ENCODE measurements at places on chromosomes 11 and 22.

- H3K27ac ChIP-seq = no peak overlapping the region
- DNase-seq = no peak
- no peaks in the 10 kb centered on the region for H3K36me3 ChIP-seq
- H3K4me1 ChIP-seq = no peaks in the 10 kb centered on the region
- no peak overlapping the region for H3K4me3 ChIP-seq
Measured at GRCh38 chr11:37597776-37598175, 999.7 kb upstream of the RAG2 start.

DNA sequence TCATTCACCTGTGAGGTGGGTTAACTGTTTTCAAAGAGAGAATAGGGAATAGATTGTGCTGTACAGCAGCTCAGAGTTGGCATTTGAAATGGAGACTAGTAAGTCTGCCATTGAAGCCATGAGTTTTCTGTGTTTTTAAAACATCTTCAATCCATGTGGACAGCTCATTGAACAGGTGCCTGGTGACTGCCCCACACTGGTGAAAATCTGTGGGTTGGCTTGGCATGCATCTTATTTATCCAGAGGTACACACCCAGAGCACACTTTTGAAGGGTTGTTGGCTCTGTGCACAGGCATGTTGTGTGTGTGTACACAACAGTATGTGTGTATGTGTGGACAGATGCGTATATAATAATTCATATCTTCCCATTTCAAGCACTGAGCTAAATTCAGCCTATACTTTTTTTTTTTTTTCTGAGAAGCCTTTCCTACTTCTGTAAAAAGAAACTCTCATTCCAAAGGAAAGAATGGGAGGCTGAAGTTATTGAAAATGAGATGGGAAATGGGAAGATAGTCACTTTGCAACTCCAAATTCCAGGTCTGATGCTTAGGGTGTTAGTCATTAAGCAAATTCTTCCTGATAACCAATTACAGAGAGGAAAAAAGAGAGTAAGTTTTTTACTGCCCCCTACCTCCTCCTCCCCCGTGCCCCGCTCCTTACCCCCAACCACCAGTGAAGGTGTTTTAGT lies 7.0 kb upstream of the LYVE1 start:
- no peaks in the 10 kb centered on the region for H3K4me1 ChIP-seq
- peaks cover 30% of the 10 kb centered on the region for H3K27me3 ChIP-seq
- no peak overlapping the region for H3K27ac ChIP-seq

DNA sequence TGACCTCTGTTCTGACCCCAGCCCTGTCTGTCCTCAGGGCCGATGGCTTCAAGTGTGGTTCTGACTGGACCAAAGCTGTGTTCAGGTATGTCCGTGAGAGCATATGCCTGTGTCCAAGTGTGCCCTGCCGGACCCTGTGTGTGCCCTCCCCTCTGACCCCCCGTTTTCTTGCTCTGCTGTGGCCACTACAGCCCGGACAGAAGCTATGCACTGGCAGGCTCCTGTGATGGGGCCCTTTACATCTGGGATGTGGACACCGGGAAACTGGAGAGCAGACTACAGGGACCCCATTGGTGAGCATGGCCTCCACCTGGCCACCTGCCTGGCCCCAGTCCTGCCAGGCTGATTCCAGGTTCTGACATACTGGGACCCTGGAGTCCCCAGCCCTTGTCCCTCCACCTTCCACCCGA lies 14.5 kb downstream of the ATG16L2 start:
- no peak overlapping the region for H3K27ac ChIP-seq
- H3K36me3 ChIP-seq = no peaks in the 10 kb centered on the region
- H3K4me1 ChIP-seq = 0 out of 2 replicates have a peak, but pooled peaks cover 4% of the 10 kb centered on the region
- H3K27me3 ChIP-seq = no peaks in the 10 kb centered on the region
- no peak for DNase-seq

DNA sequence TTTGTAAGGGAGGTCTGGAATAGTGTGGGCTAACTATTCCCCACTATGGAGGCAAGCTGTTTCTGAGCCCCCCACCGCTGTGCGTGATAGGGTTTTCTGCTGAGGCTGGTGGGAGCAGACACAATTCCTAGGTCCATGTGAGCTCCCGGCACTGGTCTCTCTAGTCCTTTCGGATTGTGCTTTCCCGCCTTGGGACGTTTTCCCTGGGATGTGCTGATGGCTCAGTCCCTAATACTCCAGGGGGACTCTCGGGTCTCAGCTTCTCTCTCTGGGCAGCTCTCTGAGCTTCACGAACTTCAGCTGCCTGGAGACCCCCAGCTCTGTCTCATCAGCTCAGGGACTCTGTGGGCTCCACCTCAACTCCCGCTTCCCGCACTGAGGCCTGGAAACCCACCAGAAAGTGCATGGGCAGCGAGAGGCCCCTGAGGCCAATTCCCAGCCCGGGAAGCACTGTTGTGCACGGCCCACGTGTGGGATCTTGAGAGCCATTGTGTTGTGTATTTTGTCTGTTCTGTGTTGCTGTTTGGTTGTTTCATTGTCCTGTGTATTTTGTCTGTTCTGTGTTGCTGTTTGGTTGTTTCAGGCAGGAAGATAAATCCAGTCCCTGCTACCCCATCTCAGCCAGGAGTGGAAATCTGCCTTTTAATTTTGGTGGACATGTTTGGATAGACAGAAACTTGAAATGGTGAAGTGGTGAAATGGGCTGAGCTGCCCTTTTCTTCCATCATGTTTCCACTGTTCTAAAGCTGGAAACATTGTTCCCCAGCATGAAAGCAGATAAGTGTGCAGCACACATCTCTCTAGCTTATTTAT lies 12.7 kb upstream of the TNNT3 start:
- H3K27ac ChIP-seq = no peak overlapping the region
- H3K4me3 ChIP-seq = no peak overlapping the region
- no peak for DNase-seq
- H3K4me1 ChIP-seq = no peaks in the 10 kb centered on the region
- no peaks in the 10 kb centered on the region for H3K27me3 ChIP-seq

GRCh38 chr11:100808904-100809491 lies 121.9 kb downstream of the ARHGAP42 start:
- no peak for DNase-seq
- H3K4me1 ChIP-seq = no peaks in the 10 kb centered on the region
- H3K27me3 ChIP-seq = no peaks in the 10 kb centered on the region
- no peak overlapping the region for H3K27ac ChIP-seq
- H3K4me3 ChIP-seq = no peak overlapping the region
- H3K36me3 ChIP-seq = no peaks in the 10 kb centered on the region

DNA sequence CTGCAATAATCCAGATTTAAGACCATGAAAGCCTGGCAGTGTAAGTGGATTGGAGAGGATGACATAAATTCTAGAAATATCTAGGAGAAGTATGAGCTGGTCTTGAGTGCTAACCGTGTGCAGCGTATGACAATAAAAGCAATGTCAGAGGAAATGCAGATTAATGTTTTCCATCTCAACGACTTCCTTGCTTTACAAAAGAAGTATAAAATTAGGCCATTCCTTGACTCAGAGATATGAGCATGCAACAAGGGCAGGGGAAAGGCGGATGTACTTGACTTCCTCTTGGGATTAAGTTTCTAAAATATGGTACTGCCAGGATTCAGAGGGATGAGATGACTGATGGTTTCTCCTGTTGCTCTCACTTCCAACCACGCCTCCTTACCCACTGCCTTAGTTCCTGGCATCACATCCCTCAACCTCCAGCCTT lies 32.3 kb downstream of the ADAMTS15 start:
- no peak overlapping the region for H3K27ac ChIP-seq
- no peak for DNase-seq
- no peaks in the 10 kb centered on the region for H3K36me3 ChIP-seq
- no peaks in the 10 kb centered on the region for H3K27me3 ChIP-seq

DNA sequence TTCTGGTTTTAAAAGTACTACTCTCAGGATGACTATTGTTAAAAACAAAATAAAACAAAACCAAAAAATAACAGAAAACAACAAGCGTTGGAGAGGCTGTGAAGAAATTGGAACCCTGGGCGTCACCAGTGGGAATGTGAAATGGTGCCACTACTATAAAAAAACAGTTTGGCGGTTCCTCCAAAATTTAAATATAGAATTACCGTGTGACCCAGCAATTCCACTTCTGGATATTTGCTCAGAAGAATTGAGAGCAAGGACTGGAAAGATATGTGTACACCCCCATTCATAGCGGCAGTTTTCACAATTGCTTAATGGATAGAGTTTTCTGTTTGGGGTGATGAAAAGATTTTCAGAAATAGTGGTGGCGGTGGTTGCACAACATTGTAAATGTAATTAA lies 8.6 kb downstream of the APOA4 start:
- no peak overlapping the region for H3K4me3 ChIP-seq
- H3K4me1 ChIP-seq = no peaks in the 10 kb centered on the region
- H3K27me3 ChIP-seq = no peaks in the 10 kb centered on the region
- DNase-seq = no peak
- no peaks in the 10 kb centered on the region for H3K36me3 ChIP-seq
- no peak overlapping the region for H3K27ac ChIP-seq
